ENCODE measurements at places on chromosomes 16 and 17.

DNA sequence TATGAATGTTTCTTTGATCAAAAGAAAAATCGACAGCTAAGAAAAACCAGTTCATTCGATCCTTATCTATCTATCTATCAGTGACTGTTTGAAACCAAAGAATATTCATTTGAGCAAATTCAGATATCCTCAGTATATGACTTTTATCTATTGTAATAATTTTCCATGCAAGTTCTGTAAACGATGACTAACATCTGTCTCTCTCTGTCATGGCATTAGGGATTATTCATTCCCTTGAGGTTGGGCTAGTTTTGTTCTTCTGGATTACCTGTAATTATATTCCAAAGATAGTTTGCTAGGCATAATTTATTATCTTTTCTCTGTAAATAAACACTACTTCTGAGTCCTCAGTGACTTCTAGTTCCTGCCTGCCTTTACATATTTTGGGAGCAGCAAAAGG lies 497.7 kb upstream of the CDH11 start:
- no peak for DNase-seq

- no peak for DNase-seq
These were observed 5.3 kb upstream of the NPIPB7 start for GRCh38 chr16:28477311-28477920.

DNA sequence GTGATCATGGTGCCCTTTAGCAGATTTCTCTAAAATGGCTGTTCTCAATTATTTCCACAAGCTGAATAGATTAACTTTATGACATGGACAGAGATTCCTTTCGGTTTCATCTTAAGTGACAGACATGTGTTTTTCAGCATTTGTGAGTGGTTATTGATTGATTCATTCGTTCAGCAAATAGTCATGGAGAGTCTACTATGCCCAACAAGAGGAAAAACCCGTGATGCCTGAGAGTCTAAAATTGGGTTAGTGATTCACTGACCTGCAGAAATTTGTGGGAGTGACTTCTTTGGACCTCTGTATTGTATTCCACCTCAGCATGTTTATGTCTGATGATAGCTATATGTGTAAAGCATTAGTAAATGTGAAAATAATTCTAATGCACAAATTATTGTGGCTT lies 28.0 kb upstream of the DUSP14 start:
- DNase-seq, result no peak

GRCh38 chr17:80005360-80006338 lies 30.0 kb downstream of the TBC1D16 start:
- no peak for DNase-seq

DNA sequence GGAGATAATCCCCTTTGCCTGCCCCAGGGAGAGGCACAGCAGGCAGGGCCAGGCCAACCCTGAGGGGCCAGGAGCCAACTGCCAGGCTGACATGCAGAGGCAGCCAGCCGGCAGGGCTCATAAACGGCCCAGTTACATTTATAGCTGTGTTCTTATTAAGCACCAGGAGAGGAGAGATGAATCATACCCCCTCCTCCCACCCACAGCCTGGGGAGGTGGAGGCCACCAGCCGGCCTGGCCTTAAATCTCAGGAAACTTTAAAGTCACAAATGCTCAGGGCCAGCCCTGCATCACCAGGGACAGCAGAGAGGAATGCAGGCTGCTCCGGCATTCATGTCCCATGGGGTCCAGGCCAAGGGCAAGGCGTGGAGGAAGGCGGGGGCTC lies 177.2 kb downstream of the TMEM132E start:
- DNase-seq, result no peak

GRCh38 chr17:82718986-82719685 lies 2.6 kb downstream of the FN3KRP start:
- no peak for DNase-seq

- no peak for DNase-seq
These were observed 29.0 kb upstream of the EMP2 start for GRCh38 chr16:10609402-10609774.

DNA sequence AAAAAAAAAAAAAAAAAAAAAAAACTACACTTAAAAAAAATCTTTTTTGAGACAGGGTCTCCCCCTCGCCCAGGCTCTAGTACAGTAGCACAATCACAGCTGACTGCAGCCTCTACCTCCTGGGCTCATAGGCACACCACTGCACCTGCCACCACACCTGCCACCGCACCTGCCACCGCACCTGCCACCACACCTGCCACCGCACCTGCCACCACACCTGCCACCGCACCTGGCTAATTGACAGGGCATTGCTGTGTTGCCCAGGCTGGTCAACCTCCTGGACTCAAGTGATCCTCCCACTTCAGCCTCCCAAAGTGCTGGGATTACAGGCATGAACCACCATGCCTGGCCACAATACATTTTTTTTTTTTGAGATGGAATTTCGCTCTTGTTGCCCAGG lies 17.6 kb upstream of the WDR45B start:
- DNase-seq, result no peak

DNA sequence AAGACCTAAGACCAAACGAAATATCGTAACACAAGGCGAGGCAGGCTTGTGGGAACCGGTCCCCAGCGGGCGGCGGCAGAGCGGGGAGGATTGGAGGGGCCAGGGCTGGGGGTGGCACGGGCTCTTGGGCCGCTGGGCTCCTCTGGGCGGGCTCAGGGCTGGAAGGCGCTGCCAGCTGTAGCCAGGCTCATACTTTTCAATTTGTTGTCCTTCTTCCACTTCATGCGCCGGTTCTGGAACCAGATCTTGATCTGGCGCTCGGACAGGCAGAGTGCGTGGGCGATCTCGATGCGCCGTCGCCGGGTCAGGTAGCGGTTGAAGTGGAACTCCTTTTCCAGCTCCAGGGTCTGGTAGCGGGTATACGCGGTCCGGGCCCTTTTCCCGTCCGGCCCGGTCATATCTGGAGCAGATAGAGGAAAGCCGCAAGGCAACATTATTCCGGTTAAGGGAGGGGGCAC lies 1.5 kb downstream of the HOXB5 start:
- no peak for DNase-seq

DNA sequence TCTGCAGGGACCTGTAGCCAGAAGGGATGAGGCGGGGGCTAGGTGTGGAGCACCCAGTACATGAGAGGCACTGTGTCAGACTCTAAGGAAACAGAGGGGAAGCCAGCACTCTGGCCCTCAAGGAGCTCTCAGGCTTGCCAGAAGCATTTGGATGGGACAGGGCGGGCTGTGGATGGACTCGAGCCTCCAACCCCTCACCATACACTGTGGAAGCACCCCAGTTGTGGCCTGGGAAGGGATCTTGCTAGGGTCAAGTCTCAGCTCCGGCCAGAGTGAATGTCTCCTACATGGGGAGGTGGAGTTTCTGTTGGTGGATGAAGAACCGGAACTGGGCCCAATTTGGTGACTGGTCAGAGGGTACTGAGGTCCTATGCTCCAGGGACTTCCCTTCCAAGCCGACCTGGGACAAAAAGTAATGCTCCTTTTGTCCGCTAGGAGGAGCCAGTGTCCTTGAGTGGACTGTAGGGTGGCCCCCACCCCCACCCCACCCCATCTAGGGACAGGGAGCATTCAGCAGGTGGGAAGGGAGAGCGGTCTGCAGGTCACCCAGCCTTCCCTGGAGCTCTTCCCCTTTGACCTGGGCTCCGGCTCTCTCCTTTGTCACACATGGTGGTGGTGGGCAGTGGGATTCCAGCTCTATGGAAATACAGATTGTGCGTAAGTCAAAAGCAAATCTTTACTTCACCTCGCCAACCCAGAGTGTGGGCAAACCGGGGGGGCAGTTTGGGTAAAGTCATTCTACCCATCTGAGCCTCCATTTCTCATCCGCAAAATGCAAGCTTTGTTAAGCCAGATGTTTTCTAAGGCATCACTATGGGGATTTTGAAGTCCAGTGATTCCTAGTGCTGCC lies 20.4 kb upstream of the PHB1 start:
- no peak for DNase-seq

GRCh38 chr16:87319011-87319410 lies 1.8 kb upstream of the C16orf95 start:
- no peak for DNase-seq

DNA sequence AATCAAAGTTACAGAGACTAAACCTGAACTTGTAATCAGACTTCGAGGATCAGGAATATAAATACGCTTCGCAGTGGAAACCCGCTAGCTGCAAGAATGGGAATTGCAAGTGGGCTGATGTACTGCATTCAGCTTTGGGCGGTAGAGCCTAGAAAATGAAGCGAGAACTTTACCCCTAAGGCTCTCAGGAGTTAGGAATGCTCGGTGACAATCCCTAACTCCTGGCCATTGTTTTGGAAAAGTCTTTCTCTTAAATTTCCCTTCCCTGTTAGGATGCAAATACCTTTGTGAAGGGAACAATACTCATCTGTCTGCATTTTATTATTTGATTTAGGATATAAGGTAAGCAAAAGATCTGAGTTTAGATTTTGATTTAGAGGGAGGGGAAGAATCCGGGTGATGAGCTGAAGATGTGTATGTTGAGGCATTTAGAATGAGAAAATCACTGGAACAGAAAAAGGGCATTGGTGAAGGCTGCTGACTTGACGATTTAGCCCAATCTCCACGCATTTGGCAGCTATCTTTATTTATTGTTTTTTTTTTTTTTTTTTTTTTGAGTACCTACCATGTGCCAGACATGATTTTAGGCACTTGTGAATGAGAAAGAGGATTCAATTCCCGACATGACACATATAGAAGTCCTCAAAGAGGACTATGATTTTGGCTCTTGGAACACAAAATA lies 2.2 kb upstream of the TOX3 start:
- no peak for DNase-seq

DNA sequence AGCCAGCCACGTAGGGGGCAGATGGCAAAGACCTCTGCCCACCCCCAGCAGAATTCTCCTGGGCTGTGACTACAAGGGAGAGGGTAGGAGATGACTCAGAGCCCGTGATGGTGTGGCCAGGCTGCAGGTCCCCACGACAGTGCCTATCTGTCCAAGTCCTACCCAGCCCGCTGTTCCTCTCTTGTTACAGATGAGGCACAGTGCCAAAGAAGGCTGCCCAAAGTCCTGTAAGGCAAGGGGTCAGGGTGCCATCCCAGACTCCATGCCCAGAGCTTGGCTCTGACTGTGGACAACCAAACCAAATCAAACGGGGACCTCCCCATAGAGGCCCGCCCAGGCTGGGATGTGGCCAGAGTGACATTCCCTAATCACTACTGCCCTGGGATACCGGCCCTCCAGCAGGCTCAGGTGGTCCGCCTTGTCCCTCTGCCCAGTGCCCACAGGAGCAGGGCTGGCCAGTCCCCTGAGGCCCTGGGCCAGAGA lies 12.6 kb upstream of the BCAR1 start:
- no peak for DNase-seq

DNA sequence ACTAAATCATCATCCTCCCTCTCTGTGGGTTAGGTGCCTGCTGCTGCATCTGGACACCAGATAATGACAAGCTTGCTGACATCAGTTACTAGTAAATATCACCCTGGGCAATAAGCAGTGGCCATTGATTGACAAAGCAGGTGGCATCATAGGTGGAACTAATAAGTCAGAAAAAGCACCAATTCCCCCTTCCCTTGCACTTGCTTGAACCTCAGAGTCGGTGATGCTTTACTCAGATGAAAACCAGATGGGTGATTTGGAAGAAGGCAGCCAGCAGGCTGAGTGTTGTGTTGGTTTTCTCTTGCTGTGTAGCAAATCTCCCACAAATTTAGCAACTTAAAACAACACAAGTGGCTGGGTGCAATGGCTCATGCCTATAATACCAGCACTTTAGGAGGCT lies 146.9 kb upstream of the NOL11 start:
- DNase-seq, result no peak

DNA sequence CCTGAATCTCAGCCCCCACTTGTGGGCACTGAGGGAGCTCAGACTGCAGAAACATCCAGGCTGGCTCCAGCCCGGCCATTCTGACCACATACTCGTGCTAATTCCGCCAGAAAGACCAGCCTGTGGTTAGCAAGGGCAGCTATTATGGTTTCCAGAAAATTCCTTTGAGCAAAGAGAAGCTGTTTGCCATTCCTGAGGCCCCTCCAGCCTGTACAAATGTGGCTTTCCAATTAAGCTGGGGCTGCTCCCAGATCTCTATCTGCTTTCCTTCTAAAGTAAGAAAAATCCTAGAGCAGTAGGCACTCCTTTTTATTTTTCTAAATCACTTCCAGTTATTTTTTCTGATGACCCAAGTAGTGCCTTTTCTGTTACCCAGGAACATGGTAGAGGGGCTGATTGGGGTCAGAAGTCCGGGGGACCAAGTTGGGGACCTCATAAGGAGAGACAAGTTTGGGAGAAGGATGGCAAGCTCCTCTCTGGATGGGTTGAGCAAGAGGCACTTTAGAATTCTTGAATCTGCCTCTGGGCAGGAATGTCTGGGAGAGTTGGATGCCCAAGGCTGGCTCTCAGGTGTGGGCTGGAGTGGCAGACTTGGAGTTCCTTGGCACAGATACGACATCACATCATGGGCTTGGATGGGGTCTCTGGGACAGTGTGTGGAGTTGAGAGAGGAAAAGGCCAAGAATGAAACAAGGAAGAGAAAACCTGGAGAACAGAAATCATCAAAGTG lies 83.3 kb upstream of the TNRC6C start:
- DNase-seq, result peak; percentile 67

All from right hindlimb (tissue), 1 donor.